ENCODE measurements at places on chromosomes 2 and 18. TPM values are rescaled to one million over a fixed set of nuclear protein-coding genes. Genes with fewer than 3 reads are reported as not detected.

The CYS1 gene
- 1.3 TPM for total RNA-seq

The KCNF1 gene
- total RNA-seq, result 0.19 TPM

DNA sequence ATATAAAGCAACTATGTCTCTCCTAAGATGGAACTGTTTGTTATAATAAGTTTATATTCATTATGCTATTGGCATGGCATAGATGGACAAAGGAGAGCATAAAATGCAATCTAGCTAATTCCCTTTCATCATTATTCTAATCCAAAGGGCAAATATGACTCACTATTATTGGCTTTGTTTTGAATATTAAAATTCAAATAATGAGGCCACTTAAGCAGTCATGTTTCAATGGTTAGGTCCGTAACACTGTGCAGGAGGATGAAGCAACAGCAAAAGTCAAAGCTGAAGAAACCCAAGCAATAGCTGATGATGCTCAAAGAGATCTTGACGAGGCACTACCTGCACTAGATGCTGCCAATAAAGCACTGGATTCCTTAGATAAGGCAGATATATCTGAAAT is 177.1 kb downstream of the TRABD2A start:
- H3K27me3 ChIP-seq, result no peaks in the 10 kb centered on the region
- DNase-seq, result no peak
- no peak overlapping the region for H3K27ac ChIP-seq

DNA sequence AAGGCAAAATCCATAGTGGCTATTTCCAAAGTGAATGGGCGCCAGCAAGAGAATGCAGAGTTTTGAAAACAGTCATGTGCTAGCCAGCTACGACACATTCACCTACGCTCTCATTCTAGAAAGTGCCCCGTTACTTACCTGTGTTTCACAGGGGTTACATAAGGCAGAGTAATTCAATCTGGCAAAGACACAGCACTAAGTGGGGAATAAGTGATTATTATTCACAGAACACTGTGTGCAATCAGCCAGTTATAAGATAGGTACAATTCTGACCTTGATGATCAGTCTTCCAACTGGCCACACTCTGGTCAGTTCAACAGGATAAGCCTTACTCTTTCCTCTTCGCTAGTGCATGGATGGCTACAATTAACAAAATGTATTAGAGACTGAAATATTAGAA is 105.8 kb downstream of the CABYR start:
- H3K27me3 ChIP-seq, result no peaks in the 10 kb centered on the region
- no peak for DNase-seq
- H3K4me3 ChIP-seq, result no peak overlapping the region
- H3K4me1 ChIP-seq, result no peaks in the 10 kb centered on the region

GRCh38 chr2:46743021-46743420 is 172.6 kb downstream of the MCFD2 start:
- no peak for DNase-seq
- H3K27me3 ChIP-seq, result no peaks in the 10 kb centered on the region
- no peak overlapping the region for H3K27ac ChIP-seq
- H3K4me3 ChIP-seq, result no peak overlapping the region

DNA sequence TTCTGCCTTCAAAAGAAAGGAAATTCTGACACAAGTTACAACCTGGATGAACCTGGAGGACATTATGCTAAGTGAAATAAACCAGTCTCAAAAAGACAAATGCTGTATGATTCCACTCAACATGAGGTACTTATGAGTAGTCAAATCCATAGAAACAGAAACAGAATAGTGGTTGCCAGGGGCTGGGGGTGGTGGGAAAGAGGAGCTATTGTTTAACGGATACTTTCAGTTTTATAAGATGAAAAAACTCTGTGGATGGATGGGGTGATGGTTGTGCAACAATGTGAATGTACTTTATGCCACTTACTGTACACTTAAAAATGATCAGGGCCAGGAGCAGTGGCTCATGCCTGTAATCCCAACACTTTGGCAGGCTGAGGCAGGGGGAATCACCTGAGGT is 15.4 kb downstream of the SLC35F5 start:
- no peaks in the 10 kb centered on the region for H3K36me3 ChIP-seq
- H3K27me3 ChIP-seq, result no peaks in the 10 kb centered on the region
- H3K4me1 ChIP-seq, result no peaks in the 10 kb centered on the region
- no peak for DNase-seq
